ENCODE measurements at places on chromosomes 6 and 20.

DNA sequence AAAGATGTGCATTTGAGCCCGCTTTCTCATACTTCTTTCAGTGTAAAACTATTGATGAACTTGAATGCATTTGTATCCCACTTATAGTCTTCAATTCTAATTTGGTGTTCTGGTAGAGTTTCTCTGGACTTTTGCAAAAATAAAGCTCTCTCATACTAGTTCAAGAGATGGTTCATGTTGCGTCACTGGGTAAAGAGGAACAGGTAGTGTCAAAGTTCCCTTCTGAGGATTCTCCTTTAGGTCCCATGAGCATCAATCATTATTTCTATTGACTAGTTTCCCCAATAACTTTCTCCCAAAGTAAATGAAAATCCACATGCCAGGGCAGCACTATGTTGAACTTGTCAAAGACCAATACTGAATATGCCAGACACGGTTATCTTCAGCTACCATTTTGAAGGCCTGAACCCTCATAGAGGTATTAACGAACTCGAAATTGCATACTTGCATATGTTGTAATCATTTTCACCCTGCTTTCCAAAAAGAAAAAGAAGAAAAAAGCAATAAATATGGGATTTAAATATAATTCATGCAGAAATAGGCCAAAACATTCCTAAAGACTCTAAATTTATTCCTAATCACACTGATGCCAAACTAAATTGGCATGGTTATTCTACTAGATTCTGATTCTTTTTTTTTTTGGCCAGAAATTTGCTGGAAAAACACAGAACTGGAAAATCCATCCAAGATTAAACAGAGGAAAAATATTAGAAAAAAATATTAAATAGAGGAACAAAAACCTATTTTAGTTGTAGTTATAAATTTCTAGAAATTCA is 84.5 kb downstream of the SGK1 start:
- no peak for DNase-seq

DNA sequence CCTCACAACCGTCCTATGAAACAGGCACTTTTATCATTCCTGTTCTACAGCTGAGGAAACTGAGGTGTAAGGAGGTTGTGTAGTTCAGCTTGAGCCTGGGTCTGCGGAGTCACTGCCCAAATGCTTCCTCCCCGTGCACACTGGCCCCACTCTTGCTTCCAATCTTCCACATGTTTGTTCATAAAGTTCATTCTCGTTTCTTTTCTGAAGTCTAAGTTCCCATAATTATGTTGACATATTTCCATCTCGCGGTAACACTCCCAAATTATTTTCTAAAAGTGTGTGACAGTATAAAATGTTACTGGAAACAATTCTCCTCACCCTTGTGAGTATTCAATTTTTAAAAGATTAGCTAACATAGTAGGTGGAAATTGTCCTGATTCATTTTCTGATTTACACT is 106.9 kb downstream of the SLC22A3 start:
- DNase-seq = no peak

DNA sequence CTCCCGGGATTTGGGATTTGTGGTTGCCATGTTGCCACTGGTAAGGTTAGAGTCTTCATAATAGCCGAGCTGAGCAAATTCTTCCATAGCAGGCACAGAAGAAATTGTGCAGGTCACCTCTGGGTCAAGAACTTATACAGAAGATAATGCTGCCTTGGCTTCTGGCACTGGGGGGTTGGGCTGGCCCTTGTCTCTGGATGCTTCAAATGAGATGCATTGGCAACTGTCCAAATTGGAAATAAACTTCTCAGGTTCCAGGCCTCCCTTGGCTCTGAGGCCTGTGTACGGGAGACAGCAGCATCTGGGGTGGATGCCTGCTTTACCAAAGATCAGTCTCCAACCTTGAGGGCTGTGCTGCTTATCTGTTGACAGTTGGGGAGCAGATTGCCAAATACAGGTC is 26.2 kb downstream of the MYO6 start:
- no peak for DNase-seq

GRCh38 chr20:23654000-23654399 is 16.2 kb upstream of the CST3 start:
- no peak for DNase-seq

GRCh38 chr6:165823609-165824326 is 160.7 kb upstream of the PDE10A start:
- DNase-seq = no peak

- no peak for DNase-seq
These were observed 158.3 kb downstream of the GRM4 start for GRCh38 chr6:33987531-33988021.

DNA sequence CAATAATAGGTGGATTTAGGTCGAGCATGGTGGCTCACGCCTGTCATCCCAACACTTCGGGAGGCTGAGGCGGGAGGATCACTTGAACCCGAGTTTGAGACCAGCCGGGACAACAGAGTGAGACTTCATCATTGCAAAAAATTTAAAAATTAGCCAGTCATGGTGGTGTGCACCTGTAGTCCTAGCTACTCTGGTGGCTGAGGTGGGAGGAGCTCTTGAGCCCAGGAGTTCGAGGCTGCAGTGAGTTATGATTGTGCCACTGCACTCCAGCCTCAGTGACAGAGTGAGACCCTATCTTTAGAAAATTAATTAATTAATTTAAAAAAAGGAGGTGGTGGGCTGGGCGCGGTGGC is 13.4 kb upstream of the C20orf203 start:
- no peak for DNase-seq

GRCh38 chr20:51525241-51526105 is 17.0 kb downstream of the NFATC2 start:
- DNase-seq = no peak

DNA sequence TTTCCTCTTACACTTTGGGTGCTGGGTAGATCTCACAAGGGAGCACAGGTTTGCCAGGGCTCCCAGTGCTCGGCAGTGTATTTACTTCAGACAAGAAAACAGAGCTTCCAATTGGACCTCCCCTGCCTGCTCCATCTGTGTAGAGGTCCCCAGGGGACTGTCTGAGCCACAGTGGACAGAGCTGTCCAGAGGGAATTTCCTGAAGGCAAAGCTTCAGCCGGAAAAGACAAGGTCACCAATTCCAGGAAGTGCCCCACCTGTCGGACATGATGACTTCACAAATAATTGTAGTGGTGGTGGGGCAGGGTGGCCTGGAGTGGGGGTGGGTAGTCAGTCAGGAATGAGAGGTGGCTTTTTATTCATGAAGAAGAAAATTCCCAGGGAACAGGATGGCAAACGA is 18.6 kb downstream of the ADGRF5 start:
- DNase-seq = no peak

GRCh38 chr20:36644032-36644705 is 1.8 kb downstream of the SLA2 start:
- DNase-seq = no peak

GRCh38 chr6:8110725-8111124 is 8.4 kb upstream of the EEF1E1 start:
- no peak for DNase-seq

DNA sequence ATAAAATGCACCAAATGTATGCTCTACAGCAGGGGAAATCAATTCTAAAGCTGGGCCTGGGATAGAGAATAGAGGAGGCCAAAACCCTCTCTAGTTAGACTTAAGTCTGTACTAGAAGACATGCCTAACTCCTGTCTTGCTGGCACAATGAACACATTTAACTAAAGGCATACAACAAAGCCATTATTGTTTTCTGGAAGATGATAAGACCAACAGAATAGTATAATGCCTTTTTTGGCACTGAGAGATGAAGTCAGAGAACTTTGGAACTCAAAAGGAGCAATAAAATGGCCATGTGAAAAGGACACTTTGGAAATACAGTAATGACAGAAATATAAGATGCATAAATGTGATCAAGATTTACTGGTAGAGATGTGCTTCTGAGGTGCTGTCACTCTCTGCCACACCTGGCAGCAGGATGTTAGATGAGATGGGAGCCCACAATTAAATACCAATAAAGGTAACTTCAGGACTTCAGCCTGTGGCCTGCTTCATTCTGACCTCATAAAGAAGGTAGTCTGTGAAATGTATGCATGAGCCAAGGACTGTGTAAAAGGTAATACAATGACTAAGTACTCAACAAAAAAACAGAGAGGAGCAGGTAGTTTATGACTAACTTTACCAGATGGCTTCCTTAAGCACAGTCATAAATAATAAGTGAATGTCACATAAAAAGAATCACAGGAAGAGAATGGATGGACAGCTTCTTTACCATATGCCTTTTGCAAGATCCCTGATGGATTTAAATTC is 333.4 kb downstream of the BCKDHB start:
- DNase-seq = no peak

GRCh38 chr6:38801305-38801704 is 86.2 kb downstream of the DNAH8 start:
- DNase-seq = no peak

- no peak for DNase-seq
These were observed 46.4 kb downstream of the ORC3 start for GRCh38 chr6:87636315-87636714.

- no peak for DNase-seq
These were observed 457.5 kb upstream of the ARID1B start for GRCh38 chr6:156319707-156320106.

DNA sequence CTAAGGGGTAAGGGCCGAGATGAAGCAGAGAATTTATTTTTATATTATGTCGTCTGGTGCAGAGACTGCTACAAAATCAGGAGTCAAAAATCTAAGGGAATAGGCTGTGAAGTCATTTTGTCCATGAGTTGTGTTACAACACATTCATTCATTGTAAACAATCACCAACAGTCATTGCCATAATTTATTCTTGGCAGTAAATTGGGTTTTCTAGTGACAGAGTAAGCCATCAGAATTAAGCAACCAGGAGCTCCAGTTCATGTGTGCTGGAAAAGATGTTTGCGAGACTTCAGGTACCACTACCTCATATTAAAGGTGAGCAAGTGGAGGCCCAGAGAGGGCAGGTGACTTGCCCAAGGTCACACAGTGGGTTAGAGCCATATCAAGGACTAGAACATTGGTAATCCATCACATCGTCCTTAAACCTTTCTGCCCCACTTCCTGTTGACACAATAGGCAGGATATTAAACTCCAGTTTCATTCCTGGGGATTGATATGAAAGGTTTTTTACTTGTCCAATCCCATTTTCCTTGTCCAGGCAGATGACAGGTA is 46.0 kb downstream of the E2F3 start:
- no peak for DNase-seq

DNA sequence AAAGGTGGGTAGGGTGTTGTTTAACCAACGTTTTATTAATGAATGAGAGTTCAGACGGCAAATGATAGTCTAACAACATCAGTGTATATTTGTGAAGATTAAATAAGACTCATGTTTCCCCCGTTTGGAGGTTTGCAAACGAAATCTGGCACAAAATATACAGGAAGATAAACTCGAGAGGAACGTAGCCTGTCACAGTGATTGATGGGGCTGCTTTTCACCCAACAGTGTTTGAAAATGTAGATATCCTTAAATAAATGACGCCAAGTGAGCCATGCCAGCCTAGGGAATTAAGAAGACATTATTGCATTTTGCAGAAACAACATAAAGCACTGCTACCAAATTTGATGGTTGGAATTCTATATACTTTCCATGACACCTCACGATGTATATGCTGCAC is 696.5 kb upstream of the FLRT3 start:
- no peak for DNase-seq

- no peak for DNase-seq
These were observed 1.2 kb upstream of the CLDN20 start for GRCh38 chr6:155262655-155263054.

DNA sequence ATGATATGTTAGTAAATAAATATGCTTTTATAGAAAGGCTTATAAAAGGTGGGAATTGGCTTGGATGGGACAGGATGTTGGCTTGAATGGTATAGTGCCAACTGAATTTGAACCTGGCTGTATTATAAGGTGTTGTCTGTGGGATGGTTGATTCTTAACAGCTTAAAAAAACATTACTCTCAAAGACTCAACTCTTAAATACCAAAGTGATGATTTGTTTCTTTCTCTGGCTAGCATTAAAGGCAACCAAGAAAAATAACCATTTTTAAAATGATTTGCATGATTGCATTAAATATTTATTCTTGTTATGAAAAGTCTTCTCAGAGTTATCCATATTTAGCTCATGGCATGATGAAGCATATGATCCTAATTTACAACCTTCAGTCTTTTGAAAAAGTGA is 216.2 kb downstream of the RIMS1 start:
- no peak for DNase-seq

DNA sequence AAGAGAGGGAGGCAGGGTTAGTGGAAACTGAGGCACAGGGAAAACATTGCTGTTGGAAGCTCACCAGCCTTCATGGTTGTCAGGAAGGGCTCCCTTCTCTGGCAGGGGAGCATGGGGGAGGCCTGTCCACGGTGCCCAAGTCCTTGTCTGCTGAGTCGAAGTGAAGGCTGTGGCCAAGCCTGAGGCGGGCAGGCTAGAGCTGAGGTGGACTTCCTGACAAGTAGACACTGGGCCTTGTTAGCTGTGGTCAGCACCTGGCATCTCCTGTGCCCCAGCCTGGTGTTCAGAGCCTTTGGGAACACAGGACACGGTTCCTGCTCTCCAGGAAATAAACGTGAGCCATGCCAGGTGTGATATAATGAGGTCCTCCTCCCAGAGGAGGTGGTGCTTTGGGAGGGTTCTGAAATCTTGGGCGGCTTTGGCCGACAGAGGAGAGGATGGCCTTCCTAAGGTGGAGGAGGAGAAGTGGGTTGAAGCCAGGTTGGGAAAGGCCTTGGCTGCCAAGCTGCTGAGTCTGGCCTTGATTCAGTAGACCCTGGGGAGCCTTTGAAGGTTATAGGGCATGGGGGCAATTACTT is 138.4 kb upstream of the RNF24 start:
- no peak for DNase-seq

- peak; percentile 12 for DNase-seq
These were observed 1.2 kb downstream of the ZNF335 start for GRCh38 chr20:45970646-45971424.

DNA sequence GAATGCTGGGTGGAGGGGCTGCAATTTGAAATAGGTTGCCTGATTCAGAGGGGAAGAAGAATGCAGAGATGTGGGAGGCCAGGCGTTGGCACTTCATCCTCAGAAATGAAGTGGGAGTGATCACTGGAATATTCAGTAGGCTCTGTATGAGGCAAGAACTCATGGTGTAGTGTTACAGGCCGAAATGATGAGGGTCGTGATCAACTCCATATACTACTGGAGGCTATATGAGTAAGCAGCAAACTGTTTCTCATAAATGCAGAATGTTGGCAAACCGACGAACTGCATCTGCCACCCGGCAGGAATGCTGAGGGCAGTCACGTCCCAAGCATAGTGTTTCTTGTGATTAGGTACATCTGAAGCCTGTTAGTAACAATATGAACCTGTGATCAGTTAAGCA is 12.7 kb downstream of the KCNS1 start:
- no peak for DNase-seq

Measured in activated CD8-positive, alpha-beta memory T cell treated with anti-CD3 and anti-CD28 coated beads for 48 hours (primary cell).